ENCODE measurements at places on chromosomes 1 and 21.

DNA sequence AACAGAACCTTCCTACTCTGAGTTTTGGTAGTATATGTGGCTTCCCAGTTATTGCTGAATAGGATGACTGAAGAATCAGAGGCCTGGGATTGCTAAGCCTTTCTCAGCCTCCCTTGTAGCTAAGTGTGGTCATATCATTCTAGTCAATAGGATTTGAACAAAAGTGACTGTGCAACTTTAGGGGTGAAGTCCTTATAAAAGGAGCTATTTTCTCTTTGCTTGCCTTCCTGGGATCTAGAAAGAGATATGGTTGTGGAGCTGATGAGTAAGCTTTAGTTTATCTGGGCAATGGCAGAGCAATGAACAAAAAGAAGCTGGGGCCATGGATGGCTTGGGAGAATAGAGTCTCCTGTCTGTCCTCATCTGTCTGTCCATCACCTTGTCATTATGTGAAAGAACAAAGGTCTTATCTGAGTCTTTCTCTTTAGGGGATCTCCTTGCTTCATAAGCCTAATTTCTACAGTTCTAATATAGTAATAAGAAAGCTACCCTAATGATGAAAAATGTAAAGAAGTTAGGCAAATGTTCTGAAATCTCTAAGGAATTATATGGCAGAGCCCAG, 91.5 kb downstream of the TENT5C start:
- DNase-seq: no peak

GRCh38 chr1:160245434-160245833, 16.9 kb downstream of the DCAF8 start:
- DNase-seq: no peak

GRCh38 chr1:199759268-199759730, 268.2 kb upstream of the NR5A2 start:
- DNase-seq: peak; percentile 56

- DNase-seq: no peak
These were observed 25.2 kb downstream of the GPR137B start for GRCh38 chr1:236167578-236167977.

- no peak for DNase-seq
These were observed 20.1 kb upstream of the DISP3 start for GRCh38 chr1:11458811-11459275.

DNA sequence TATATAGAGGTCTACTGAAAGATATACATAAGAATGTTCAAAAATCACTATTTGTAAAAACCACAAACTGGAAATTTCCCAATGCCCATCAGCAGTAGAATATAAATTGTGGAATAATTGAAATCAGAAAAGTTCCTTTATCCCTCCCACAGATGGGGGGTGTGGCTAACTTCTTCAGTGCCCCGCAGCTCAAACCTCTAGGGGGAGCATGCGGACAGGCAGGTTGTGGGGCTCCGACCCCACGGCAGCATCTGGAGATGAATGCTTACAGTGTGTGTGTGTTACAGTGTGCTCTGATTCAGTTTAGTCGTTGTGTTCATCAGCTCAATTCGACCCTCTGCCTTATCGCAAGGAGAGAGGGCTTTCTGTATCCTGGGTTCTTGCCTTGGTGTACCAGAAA, 262.1 kb upstream of the LRRC7 start:
- DNase-seq: peak; percentile 65

DNA sequence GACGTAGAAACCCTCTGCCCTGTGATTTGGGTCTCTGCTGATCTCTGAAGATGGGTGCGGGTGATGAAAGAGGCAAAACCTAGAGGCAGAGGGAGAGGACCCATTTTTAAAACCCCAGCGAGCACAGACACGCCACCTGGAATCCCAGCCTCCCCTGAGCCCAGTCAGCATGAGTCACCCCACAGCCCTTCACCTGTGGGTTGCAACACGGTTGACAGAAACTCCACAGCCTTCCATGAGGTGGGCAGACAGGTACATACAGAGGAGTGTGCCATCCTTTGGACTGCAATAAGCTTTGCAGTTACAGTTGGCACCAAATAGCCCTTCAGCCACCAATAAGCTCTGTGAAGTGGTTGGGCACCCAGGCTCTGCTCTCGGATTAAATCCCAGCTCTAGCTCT, 2.1 kb upstream of the GRHL3 start:
- no peak for DNase-seq

- no peak for DNase-seq
These were observed 27.7 kb downstream of the WARS2 start for GRCh38 chr1:119112791-119113190.

DNA sequence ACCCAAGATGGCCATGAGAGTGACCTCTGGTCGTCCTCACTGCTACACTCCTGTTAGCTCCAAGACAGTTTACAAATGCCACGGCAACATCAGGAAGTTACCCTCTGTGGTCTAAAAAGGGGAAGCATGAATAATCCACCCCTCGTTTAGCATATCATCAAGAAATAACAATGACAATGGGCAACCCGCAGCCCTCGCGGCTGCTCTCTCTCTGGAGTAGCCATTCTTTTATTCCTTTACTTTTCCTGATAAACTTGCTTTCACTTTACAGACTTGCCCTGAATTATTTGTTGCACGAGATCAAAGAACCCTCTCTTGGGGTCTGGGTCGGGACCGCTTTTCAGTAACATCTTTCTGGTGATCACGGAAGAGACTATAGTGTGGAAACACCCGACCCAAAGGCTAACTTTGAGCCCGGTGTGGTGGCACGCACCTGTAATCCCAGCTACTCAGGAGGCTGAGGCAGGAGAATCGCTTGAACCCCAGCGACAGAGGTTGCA, 19.8 kb upstream of the COX20 start:
- DNase-seq: peak; percentile 60

- DNase-seq: peak; percentile 67
These were observed 59.2 kb downstream of the TBX15 start for GRCh38 chr1:118928739-118929554.

DNA sequence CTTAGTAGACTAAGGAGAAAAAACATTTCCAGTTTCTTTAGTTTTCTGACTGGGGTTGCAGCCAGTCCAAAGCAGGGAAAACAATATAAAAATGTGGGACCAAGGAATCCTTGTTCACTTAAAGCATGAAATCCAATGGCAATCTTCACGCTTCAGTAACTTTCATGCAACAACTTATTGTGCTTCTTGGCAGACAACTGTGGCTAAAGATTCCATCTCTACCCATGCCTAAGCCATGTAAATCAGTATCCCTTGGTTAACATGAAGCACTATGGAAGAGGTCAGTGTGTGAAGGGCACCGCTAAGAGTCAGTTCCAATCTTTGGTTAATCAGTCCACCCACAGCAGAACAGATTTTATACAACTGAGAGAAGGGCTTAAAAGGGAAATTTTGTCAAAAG, 201.8 kb upstream of the GREM2 start:
- DNase-seq: no peak

DNA sequence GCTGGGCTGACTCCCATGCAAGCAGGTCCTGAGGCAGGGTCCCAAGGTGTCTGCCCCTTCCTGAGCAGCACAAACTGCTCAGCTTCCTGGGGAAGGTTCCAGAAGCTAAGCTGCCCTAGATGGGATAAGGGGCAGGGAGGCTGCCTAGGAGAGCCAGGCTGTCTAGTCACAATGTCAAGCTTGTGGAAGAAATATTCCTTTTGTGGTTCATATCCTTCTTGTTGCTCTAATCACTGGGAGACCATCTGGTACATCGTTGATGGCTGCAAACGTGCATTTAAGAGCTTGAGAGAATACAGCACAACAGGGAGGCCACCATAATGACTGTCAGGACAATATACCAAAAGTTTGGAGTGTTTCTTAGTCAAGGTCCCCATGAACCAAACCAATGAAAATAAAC, 67.4 kb downstream of the SLC16A1 start:
- DNase-seq: no peak
